ENCODE measurements at places on chromosomes 5 and 9. TPM values are rescaled to one million over a fixed set of nuclear protein-coding genes. Genes with fewer than 3 reads are reported as not detected.

Gene NKD2
- 7.6 TPM for total RNA-seq

Gene SH2D3C
- total RNA-seq, result 9.1 TPM

Gene ETF1
- total RNA-seq, result 63.1 TPM

Gene PPIP5K2
- total RNA-seq, result 35.3 TPM

Gene LCN2
- 85.5 TPM for total RNA-seq

Gene MCC
- total RNA-seq, result 12.2 TPM

Gene CSF2
- total RNA-seq, result not detected

Gene IL4
- not detected for total RNA-seq

Gene MEF2C
- 56.9 TPM for total RNA-seq

Data from mucosa of gallbladder (tissue), 1 donor.